ENCODE measurements at places on chromosomes 13 and 19.

DNA sequence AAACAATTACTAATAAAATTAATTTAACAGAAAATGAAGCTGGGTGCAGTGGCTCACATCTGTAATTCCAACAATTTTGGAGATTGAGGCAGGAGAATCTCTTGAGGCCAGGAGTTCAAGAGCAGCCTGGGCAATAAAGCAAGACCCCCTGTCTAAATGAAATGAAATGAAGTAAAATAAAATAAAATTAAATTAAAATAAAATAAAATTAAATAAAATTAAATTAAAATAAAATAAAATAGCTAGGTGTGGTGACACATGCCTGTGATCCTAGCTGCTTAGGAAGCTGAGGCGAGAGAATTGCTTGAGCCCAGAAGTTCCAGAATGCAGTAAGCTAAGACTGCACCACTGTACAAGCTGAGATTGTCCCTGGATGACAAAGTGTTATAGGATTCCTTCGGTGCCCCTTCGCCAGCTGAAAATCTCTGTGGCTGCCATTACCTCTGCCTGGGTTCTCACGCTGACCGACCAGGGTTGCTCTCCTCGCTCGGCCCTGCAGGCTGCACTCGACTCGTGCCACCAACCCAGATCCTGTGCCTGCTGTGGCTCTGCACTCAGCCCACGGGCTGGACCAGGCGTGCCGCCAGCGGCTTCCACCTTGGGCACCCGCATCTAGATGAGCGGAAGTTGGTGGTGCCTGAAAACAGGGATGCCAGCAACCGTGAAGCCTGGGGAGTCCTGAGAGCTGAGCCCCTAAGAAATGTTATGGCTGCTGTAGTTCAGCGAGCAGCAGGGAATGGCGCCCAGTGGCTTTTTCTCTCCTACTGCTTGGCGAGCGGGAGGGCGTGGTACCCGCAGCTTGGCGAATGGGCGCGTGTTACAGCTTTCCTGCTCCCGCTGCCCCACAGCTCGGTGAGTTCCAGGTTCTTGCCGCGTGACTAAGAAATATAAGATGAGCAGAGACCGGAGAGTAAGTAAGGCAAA is 539.2 kb upstream of the PCDH9 start:
- DNase-seq, result no peak

GRCh38 chr19:517721-518597 is 10.7 kb downstream of the TPGS1 start:
- DNase-seq, result no peak

DNA sequence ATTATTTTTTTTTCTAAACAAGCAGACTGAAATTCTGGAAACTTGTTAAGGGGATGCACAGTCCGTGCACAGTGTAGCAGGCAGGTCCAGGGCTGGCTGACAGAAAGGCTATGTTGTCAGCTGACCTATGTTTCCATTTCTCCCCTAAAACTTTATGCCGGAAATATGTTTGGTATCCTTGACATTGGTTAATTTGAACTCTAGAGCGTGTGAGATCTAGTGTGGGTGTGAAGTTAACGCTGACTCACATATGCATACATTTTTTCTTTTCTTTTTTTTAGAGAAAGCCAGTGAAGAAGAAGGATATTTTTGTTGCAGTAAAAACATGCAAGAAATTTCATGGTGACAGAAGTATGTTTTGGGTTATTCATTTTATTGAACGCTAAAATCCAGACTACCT is 76.6 kb downstream of the B3GLCT start:
- DNase-seq, result no peak

GRCh38 chr13:33053397-33054066 is 37.3 kb downstream of the KL start:
- DNase-seq, result no peak

GRCh38 chr19:29798774-29799497 is 12.9 kb upstream of the CCNE1 start:
- no peak for DNase-seq

DNA sequence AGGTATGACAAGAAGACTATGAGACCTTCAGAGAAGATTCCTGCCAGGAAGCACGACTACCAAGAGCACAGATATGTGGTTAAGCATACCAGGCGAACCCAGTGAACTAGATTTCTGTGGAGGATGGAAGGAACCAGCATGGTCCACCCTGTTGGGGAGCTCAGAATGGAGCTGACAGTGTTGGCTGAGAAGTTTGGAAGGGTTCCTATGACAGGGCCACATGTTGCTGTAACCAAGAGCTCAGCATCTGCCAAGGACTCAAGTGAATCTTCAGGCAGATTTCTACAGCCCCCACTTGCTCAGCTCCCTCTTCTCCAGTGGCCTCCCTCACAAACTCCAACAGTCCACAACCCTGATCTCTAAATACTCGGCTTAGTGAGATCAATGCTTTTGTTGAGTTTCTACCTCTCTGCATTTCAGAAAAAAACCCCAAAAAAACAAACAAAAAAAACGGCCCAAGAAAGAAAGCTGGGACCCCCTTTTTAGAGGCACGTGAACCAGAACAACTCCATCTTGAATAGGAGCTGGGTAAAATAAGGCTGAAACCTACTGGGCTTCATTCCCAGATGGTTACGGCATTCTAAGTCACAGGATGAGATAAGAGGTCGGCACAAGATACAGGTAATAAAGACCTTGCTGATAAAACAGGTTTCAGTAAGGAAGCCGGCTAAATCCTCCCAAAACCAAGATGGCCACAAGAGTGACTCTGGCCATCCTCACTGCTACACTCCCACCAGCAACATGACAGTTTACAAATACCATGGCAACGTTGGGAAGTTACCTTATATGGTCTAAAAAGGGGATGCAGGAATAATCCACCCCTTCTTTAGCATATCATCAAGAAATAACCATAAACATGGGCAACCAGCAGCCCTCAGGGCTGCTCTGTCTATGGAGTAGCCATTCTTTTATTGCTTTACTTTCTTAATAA is 691.1 kb downstream of the UQCRFS1 start:
- no peak for DNase-seq

- DNase-seq, result no peak
Observed at GRCh38 chr13:111011899-111012298, 97.0 kb upstream of the ANKRD10 start.

DNA sequence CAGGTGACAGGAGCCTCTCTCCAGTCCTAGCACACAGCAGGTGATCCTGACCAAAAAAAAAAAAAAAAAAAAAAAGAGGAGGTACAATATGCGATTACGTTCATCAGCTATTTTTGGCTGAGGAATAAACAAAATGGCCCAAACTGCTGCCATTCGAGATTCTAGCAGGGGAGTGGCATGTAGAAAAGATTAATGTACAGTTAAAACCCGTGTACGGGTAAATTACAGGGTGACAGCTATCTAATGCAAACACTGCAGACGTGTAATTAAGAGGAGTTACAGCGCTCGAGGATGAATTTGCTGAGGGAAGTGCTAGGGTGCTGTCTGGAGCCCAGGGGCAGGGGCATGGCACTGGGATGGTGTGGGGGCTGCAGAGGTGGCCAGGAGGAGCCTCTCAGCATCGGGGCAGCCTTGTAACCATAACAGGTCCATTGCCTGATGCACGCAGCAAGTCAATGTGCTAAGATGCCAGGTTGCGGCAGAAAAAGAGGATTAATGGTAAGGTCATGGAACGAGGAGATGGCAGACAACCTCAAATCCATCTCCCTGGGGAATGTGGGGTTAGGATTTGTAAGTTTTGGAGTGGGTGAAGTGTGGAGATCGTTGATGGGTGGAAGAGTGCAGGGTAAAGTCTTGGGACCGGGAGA is 17.4 kb downstream of the CHST8 start:
- DNase-seq, result no peak

- no peak for DNase-seq
Observed at GRCh38 chr13:106152047-106152446, 383.4 kb downstream of the EFNB2 start.

- DNase-seq, result no peak
Observed at GRCh38 chr13:99374169-99374991, 67.2 kb upstream of the GPR183 start.

- DNase-seq, result no peak
Observed at GRCh38 chr19:21519488-21519887, 14.1 kb downstream of the ZNF429 start.

DNA sequence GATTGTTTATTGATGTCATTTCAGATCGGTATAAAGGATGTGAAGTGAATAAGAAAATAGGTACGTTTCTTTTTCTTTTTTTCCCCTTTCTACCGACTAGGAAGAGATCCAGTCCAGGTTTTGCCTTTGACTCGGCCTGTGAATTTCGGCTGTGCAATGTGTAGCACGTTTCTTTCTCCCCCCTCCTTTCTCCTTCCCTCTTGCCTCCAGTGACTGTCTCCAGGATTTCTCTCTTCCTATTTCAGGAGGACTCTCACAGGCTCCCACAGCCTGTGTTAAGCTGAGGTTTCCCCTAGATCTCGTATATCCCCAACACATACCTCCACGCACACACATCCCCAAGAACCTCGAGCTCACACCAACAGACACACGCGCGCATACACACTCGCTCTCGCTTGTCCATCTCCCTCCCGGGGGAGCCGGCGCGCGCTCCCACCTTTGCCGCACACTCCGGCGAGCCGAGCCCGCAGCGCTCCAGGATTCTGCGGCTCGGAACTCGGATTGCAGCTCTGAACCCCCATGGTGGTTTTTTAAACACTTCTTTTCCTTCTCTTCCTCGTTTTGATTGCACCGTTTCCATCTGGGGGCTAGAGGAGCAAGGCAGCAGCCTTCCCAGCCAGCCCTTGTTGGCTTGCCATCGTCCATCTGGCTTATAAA is at the start of gene GPC6:
TSS of gene GPC6 (plus strand) at position 185 of the 657 bp plus-strand sequence.
- DNase-seq, result no peak

GRCh38 chr19:34667349-34668076 is 9.4 kb downstream of the SCGB2B2 start:
- DNase-seq, result no peak

GRCh38 chr13:34338102-34338501 is 520.2 kb downstream of the RFC3 start:
- no peak for DNase-seq

DNA sequence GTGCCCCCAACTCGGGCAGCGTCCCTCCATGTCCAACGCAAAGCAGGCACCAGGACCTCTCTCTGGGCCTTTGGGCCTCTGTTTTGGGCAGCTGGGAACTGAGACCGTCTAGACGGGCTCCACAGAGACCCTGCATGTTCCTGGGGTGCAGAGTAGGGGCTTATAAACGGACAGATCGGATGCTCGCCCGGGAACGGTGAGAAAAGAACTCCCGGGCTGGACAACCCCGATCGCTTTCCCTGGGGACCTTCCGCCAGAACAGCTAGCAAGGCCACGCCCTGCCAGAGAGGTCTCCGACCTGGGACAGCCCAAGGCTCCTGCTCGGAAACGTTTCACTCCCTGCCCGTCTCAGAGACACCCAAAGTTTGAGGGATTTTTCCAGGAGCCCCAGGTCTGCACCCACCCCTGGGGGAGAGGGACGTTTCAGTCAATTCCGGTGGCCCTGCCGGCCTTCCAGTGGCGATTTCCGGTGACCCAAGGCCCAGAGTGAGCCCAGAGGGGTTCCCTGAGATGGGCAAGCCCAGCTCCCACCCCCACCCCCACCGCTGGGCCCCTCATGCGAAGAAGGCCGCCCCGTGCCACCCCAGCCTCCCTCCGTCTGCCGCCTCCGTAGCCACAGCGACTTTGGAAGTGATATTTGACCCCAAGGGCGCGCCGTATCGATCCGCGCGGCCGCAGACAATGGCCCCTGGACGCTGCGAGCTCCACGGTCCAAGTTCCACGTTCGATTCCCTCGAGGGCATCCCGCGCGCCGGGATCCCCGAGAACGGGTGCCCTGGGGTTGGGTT is 1.7 kb downstream of the NR2F6 start:
- DNase-seq, result no peak

DNA sequence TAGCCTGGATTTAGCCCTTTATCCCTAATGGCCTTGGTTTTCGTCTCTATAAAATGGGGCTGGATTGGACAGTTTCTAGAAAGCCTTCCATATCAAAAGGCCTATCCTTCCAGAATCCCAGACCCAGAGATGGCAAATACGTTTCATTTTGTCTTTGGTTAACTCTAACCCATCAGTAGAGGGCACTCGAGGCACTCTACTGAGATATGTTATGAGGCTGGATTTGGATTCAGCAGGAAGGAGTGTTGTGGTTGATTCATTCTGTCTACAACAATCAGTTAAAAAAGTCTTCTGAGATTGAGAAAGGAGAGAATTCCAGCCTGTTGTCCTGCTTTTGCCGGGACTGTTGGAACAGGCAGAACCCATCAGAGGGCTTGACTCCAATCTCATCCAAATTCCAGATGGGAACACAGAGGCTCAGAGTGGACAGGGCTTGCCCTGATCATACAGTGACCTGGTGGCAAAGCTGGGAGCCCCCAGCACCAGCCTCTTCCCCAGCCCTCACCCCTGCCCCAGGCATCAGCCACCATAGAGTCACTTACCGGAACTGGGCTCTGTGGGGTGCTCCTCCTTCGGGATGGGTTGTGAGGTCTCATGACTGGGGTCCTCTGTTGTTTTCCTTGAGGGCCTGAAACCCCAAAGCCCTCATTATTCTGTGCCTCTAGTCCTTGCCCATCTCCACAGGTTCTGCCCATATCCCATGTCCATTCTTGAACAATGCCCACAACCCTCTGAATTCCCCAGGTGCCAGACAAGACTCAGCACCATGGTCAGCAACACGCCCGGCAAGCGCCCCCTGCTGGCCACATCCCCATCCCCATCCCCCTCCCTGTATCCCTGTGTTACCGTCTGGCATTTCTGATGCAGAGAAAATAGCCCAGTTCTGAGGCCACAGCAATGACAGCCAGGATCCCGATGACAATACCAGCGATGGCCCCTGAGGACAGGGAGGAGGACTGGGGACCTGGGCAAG is 12.3 kb upstream of the ZNF180 start:
- DNase-seq, result no peak

- no peak for DNase-seq
Observed at GRCh38 chr13:20873348-20873747, 29.2 kb downstream of the XPO4 start.

- DNase-seq, result no peak
Observed at GRCh38 chr19:18895824-18896341, at the start of gene CERS1. CERS1 (minus strand) TSS chr19:18896158; CDS start chr19:18896072, 86 bp downstream.

DNA sequence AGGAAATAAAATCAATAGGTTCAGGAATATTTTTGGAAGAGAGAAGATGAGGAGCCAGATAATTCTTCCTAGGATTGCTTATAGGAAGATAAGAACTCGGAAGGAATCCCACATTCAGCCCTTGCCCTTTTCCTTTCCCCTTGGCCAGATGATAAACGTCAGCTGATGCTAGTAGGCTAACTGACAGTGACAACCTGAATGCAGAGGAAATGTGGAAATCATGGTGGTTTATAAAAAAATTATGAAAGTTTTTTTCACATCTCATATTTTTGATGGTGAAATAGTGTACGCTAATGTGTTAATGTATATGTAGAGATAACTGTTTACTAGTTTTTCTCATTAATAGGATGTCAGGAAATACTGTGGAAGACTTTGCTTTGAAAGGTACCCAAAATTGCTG is 56.9 kb downstream of the EDNRB start:
- no peak for DNase-seq

Data from activated CD4-positive, CD25-positive, alpha-beta regulatory T cell (primary cell).